Brain microvascular endothelial cell (primary cell): ENCODE measurements at places on chromosomes 1 and 21.

GRCh38 chr1:80657044-80657643 lies 1143.6 kb upstream of the ADGRL2 start:
- DNase-seq = no peak

DNA sequence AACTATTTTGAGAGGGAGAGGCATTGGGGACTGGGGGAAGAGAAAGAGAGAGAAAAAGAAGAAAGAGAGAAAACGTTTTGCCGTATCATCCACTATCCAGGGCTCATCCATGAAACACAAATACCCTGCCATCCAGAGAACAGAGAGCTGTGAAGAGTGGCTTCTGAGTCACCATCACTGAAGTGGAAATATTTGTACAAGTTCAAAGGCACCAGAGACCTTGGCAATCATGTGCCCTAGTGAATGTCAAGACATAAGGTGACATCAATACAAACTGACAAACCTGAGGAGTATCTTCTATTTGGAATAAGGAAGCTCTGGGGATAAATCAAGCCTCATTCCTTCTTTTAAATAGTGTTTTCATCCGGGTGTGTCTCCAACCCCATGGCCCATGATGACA lies 197.2 kb upstream of the PROX1 start:
- no peak for DNase-seq

DNA sequence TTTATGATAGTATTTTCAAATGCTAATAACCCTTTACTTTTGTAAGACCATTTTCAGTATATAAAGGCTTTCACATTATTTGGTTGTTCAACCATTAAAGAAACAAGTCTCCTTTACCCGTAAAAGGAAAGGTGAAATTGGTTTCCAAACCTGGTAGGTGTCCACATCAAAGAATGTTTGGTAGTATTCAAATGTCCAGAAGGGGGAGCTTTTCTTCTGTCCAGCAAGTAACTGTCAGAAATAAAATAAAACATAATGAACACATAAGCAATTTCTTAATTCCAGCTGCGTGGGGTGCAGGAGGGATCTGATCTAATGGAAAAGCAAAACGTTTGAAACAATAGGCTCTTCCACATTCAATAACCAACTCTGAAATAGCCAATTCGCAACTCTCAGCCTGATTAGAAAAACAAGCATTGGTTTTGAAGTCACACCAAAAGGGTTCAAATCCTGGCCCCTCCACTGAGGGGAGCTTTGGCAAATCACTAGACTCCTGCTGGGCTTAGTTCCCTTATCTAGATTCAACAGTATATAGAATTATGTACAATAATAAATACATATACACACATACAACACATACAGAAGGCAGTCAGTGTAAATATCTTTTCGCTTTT lies 11.0 kb downstream of the YIPF1 start:
- peak; percentile 8 for DNase-seq

GRCh38 chr1:157734321-157734720 lies 33.8 kb upstream of the FCRL3 start:
- no peak for DNase-seq

DNA sequence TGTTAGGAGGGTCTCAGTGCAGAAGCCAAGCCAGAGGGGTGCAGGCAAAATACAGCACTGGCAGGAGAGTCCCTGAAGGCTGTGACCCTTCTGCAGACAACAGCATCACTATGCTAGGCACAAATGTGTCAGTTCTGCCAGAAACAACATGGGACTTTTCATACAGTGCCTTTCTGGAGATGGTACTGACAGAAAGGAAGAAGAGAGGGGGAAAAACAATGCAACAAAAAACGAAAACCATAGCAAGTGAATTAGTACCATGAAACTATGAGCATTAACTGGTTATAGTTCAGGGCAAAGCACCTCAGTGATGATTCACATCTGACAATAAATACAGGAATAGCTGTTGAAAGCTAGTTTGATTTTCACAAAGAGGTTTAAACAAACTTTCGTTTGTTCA lies 140.8 kb upstream of the NBPF11 start:
- DNase-seq = no peak

- no peak for DNase-seq
These were observed 46.5 kb downstream of the HLX start for GRCh38 chr1:220925707-220926106.

- DNase-seq = no peak
These were observed 93.0 kb upstream of the DUSP10 start for GRCh38 chr1:221834698-221835513.

DNA sequence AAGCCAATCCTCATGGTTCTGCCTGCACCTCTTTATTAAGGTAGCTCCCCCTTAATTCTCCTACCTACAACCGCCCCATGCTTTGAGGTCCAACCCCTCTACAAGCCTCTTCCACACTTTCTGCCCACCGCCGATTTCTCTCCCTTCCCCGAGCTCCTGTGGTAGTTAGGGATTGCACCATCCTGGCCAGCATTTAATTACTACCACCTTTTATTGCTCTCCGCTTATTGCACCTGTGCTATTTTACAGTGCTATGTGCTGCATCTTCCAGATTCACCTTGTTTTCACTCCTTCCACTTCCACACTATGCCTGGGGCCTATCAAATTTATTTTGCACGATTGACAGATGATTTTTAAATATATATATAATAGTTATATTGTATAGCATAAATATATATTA lies 29.3 kb upstream of the DNAJC11 start:
- DNase-seq = no peak

GRCh38 chr21:7957713-7958064 lies 2563.7 kb upstream of the TPTE start:
- DNase-seq = no peak

- DNase-seq = no peak
These were observed 37.5 kb downstream of the TRPM2 start for GRCh38 chr21:44390886-44391285.

DNA sequence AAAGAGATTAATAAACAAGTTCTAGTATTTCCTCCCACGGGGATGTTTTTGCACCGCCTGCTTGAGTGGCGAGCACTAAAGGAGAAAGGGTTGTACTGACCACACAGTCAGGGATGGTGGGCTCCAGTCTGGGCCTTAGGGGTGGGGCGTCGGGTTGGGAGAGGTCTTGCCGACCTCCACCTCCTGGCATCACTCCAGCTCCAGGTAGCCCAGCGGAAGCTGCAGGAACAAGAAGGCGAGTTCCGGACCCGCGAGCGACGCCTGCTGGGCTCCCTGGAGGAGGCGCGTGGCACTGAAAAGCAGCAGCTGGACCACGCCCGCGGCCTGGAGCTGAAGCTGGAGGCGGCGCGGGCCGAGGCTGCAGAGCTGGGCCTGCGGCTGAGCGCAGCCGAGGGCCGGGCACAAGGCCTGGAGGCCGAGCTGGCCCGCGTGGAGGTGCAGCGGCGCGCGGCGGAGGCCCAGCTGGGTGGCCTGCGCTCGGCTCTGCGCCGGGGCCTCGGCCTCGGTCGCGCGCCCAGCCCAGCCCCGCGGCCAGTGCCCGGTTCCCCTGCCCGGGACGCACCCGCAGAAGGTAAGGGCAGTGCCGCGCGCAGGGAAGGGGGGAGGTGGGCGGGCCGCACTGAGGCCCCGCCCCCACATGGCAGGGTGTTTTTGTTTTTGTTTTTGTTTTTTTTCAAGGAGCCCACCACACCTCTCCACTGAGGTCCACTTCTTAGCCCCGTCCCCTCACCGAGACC lies 19.7 kb downstream of the MFAP2 start:
- DNase-seq = peak; percentile 78

DNA sequence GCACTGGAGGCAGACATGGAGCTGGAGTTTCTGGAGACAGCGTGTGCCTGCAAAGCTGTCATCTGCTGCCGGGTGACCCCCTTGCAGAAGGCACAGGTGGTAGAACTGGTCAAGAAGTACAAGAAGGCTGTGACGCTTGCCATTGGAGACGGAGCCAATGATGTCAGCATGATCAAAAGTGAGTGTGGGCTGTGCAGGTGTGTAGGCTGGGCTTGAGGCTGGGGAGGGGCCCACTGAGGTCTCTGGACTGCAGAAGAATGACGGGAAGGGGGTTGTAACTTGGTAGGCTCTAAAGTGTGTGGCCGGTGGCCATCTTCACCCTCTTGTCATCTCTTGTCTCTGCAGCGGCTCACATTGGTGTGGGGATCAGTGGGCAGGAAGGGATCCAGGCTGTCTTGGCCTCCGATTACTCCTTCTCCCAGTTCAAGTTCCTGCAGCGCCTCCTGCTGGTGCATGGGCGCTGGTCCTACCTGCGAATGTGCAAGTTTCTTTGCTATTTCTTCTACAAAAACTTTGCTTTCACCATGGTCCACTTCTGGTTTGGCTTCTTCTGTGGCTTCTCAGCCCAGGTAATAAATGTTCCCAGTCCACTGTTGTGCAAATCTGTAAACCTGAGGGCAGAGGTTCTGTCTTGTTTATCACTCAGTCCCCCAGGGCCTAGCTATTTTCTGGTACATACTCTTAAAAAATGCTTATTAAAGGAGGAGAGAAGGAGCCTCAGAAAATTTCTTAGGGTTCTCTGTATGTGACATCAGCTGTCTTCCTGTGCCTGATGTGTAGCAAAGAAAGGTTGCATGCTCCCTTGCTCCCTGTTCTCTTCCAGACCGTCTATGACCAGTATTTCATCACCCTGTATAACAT lies 19.9 kb downstream of the ATP8B2 start:
- peak; percentile 18 for DNase-seq

- peak; percentile 72 for DNase-seq
These were observed 35.5 kb downstream of the H3-3A start for GRCh38 chr1:226097866-226098625.

DNA sequence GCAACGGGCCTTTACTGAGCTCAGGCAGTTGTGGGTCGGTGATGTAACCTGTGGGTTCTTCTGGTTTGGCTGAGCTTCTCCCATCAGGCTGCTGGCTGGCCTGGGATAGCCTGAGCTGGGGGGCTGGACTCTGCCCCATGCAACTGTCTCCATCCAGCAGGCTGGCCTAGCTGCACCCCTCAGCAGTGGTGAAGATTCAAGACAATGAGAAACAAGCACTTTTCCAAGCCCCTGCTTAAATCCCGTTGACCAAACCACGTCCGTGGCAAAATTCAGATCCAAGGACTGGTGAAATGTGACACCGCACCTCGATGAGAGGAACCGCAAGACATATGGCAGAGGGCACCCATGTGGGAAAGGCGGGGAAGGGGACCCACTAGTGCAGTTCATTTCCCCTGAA lies 25.6 kb downstream of the PRSS38 start:
- no peak for DNase-seq

DNA sequence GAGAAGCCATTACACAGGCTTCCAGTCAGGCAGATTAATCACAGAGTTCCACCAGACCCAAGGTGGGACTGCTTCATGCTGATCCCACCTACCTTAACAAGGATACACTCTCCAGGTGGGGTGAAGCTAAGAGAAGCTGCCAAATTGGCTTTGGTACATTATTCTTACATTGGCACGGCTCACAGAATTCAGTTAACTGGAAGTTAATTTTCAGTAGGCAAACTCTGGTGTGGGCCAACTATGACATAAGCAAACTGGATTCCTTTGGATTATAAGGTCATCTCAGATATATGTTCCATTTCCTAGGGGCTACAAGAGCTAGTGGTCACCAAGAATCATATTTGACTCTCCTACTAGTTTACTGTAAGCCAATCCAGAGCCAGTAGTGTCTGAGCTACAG lies 448.8 kb upstream of the BEND5 start:
- no peak for DNase-seq

GRCh38 chr1:35269201-35269988 lies 886 bp downstream of the ZMYM4 start:
- DNase-seq = no peak

GRCh38 chr1:2242814-2243725 lies 15.0 kb downstream of the SKI start:
- DNase-seq = no peak

- no peak for DNase-seq
These were observed 30.4 kb upstream of the FOXO6 start for GRCh38 chr1:41330588-41331545.

DNA sequence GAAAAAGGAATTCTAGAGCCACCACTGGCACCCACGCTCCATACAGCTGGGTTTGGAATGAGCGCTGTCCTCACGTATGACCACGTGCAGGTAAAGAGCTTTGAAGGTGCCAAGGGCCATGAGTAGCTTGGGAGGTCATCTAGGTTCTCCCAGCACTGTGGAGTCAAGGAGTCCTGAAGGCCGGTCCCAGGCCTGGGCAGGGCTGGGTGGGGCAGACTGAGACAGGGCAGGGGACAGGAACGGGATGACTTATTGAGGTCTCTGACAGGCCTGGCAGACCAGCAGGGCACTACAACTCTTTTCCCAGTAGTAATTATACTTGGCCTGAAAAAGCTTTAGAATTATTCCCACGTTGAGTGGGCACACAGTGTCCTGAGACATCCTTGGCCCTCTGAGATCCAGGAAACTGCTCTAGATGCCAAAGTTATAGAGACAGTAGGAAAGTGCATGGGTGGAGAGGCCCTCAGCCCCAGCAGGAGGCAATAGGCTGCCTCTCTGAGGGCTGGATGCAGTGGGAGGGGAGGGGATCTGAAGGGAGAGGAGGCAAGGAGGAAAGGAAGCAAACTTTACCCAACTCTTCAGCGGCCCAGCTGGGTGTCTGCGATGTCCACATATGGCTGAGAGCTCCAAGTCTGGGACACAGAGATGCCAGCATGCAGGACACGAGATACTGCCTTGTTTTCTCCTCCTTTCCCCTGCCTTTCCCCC lies 1.8 kb upstream of the CDA start:
- DNase-seq = no peak

DNA sequence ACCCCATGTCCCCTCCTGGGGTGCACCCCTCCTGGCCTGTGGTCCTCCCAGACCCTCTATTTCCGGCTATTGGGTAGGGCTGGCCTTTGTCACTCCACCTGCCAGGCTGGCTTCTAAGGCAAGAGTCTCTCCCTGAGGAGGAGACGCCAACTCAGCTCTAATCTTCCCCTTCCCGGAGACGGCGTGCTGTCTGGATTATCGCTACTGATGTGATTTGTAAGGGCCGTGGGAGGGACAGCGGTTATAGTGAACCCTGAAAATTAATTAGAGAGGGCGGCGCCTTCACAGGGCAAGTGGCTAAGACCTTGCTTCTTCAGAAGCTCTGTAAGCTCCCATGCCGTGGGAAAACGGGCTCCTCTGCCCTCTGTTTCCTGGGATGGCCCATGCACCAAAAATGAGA lies 207.0 kb upstream of the VAMP3 start:
- no peak for DNase-seq

DNA sequence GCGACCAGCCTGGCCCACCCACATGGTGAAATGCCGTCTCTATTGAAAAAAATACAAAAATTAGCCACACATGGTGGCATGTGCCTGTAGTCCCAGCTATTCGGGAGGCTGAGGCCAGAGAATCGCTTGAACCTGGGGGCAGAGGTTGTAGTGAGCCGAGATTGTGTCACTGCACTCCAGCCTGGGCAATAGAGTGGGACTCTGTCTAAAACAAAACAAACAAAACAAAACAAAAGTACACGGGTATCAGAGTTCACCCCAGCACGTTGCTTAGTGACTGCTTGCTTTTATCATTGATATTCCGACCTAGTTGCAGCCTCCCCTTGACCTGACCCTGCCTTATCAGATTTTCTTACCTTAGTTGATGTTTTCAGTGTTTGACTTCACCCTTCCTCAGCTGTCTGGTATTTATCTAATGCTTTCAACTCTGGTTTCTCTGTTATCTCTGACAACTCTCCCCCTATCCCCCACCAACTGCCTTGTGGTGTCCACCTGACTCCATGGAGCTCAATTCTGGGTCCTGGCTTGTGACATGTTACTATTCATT lies 5.1 kb downstream of the TLCD4 start:
- no peak for DNase-seq

- DNase-seq = peak; percentile 69
These were observed 176.9 kb upstream of the LMO4 start for GRCh38 chr1:87151500-87152421.
